SK-MEL-5 (cell line): ENCODE measurements at places on chromosomes 11 and 22. TPM values are rescaled to one million over a fixed set of nuclear protein-coding genes. Genes with fewer than 3 reads are reported as not detected.

DNA sequence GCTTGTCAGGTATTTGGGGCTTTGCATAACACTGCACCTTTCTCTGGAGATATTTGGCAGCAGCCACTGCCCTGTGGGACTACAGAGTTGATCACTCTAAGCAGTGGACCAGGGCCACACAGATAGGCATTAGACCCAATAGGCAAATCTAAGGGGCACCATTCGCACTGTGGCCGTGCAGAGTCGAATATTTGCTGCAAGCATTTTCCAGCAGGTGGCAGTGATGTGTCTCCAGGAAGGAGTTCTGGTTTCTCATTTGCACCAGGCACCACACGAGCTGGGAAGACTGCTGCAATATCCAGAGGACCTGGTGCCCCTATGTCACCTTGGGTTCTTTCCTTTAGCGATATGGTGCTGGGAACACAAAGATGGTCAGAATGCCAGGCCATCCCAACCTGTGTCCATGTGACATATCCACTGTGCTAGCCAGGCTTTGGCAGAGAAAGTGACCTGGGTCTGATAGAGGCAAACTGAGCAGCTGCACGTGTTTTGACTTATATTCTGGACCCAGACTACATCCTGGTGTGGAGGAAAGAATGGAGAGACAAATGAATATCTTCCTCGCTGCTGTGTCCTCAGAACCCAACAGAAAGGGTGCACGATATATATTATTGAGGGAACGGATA, 318.7 kb downstream of the BUD13 start:
- peak; percentile 70 for DNase-seq

DNA sequence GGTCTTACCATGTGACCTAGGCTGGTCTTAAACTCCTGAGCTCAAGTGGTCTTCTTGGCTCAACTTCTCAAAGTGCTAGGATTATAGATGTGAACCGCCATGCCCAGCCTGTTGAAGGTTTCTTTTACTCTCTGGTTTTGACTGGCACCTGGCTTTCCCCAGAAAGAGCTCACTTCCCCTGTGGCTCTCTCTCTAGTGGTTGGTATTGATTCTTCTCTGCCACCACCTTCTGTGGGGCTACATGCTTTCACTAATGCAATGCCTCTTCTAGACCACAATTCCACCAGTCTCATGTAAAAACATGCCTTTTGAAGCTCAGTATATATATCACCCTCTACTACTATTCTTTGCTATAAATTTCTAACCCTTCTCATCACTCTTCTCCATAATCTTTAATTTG, 67.2 kb downstream of the CCDC83 start:
- DNase-seq, result no peak

DNA sequence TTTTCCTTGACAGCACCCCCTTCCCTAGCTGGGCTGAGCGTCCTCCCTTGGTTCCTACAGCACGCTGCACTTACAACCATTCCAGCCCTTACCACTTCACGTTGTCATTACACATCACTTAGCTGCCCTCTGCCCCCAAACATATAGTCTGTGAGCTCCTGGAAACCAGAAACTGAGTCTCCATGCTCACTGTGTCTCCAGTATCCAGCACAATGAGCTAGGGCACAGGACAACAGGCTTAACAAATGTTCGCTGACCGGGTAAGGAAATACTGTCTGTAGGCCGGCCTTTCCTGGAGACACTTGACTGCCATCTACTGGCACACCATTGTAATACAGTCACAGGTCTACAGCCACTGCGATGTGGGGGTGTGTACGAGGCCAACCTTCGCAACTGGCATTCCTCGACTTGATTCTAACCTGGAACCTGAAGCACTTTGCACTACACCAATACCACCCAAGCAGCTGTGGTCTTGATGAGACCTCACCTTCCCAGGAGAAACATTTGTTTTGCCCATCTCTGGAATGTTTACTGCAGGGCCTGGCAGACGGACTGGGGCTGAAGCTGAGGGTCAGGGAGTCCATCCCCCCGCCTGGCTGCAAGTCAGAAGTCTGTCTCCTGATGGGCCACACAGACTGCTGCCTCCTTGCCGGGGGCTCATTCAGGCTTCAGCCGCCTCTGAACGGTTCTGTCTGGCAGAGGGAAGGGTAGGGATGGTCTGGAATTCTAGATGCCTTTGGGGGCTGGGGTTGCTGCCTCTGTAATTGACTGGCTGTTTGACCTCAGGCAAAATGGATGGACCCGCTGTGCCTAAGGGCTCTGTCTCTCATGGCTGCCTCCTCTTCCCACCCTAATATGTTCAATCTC, 72.0 kb downstream of the SYN3 start:
- DNase-seq, result peak; percentile 92

Gene C11orf42
- not detected in 2 replicates for total RNA-seq

GRCh38 chr11:110716361-110716760, 4.1 kb upstream of the ARHGAP20 start:
- no peak for DNase-seq

GRCh38 chr22:43267332-43267980, 75.7 kb downstream of the SCUBE1 start:
- DNase-seq, result no peak

Gene MB
- total RNA-seq, result not detected in 2 replicates

Gene MRGPRX3
- 0.11 and 0.21 TPM in 2 replicates for total RNA-seq

DNA sequence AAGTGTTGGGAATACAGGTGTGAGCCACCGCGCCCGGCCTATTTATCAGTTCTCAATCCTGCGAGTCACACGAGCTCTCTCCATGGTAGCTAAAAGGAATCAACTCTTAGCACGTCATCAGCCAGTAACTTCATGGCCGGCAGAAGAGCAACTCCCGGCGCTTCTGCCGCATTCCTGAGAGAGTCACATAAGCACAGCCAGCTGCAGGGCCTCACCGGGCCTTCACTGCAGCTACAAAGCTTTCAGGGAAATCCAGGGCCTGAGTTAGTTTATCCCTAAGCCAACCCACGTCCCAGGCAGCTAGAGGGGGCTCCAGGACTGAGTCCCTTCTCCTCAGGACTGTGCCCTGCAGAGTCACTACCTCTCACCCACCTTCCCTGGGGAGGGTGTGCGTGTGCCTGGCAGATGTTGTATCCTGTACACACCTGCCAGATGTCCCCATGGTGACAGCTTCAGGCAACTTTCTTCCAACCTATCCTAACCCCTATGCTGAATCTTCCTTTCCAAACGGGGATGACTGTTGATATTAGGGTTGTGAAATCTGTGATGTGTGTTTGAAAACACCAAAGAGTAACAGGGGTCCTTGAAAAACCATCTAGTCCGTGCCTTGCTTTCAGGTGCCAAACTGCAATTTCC, 45.9 kb upstream of the ARFGAP3 start:
- DNase-seq, result no peak

Gene DDX10
- total RNA-seq, result 23.3 and 26.8 TPM in 2 replicates

Gene RIC3
- total RNA-seq, result 0.34 and 2.6 TPM in 2 replicates
